B cell (primary cell): ENCODE measurements at places on chromosomes 4 and X. TPM values are rescaled to one million over a fixed set of nuclear protein-coding genes. Genes with fewer than 3 reads are reported as not detected.

The PDLIM3 gene
- polyA plus RNA-seq: not detected in 2 replicates

The CCKAR gene
- not detected in 2 replicates for polyA plus RNA-seq

The F8A2 gene
- polyA plus RNA-seq: not detected in 2 replicates

The RAP1GDS1 gene
- polyA plus RNA-seq: 23.6 and 26.9 TPM in 2 replicates

The DUX4 gene
- not detected in 2 replicates for polyA plus RNA-seq

The RADX gene
- polyA plus RNA-seq: 7.9 and 14.7 TPM in 2 replicates

The TRAM1L1 gene
- not detected in 2 replicates for polyA plus RNA-seq

The PABPC1L2B gene
- polyA plus RNA-seq: not detected in 2 replicates

The EDA2R gene
- polyA plus RNA-seq: 0.16 and 0.49 TPM in 2 replicates

The ALAS2 gene
- polyA plus RNA-seq: 0.82 TPM in 1 of 2 replicates, not detected in the other

The GABRB1 gene
- polyA plus RNA-seq: not detected in 2 replicates

The GNRHR gene
- not detected in 2 replicates for polyA plus RNA-seq

The EMCN gene
- not detected in 2 replicates for polyA plus RNA-seq

The MTTP gene
- 0.03 TPM in 1 of 2 replicates, not detected in the other for polyA plus RNA-seq

The DTHD1 gene
- 0.04 and 0.06 TPM in 2 replicates for polyA plus RNA-seq

The RBM41 gene
- polyA plus RNA-seq: 5.2 and 6.4 TPM in 2 replicates

The COL4A5 gene
- polyA plus RNA-seq: not detected in 2 replicates
